Foreskin fibroblast (primary cell): ENCODE measurements at places on chromosomes 13 and 19.

DNA sequence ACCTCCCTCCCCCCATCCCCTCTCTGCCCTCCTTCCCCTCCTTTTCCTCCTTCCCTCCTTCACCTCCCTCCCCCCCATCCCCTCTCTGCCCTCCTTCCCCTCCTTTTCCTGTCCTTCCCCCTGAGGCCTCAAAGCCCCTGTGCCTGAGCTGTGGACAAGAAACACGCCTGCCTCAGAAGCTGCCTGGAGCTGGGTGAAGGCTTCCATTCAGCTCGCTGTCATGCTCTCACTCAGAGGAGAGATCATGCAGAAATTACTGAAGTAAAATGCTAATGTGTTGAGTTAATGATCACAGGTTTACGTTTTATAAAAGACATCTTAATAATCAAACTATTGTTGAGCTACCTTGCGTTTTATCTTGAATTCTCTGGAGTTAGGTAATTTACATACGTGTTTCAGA is 114.5 kb downstream of the ATP11A start:
- no peak for DNase-seq

GRCh38 chr19:40270362-40271089 is 14.6 kb downstream of the AKT2 start:
- DNase-seq = no peak

DNA sequence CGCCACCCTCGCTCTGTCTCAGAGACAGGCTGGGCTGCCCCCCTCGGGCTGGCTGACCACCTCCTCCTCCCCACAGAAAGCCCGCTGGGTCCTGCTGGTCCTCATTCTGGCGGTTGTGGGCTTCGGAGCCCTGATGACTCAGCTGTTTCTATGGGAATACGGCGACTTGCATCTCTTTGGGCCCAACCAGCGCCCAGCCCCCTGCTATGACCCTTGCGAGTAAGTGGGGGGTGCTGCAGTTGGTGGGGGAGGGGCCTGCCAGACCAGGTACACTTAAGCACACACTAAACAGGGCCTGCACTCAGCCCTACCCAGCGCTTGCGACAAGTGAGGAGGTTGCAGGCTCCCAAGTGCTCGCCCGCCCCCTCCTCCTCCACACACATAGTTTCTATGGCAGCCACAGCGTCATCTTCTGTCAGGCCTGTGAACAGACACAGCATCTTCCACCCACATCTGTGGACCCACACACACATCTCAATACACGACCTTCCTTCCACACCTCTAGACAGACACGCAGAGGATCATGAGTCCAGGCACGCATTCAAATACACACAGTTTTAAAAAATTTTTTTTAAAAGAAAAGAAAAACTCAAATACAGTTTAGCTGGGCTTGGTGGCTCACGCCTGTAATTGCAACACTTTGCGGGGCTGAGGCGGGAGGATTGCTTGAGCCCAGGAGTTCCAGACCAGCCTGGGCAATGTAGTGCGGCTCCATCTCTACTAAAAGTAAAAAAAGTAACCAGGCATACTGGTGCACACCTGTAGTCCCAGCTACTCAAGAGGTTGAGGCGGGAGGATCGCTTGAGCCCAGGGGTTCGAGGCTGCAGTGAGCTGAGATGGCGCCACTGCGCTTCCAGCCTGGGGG is 18.4 kb downstream of the PLD3 start:
- DNase-seq = no peak

GRCh38 chr13:36764536-36764935 is 54.5 kb upstream of the RFXAP start:
- DNase-seq = no peak

DNA sequence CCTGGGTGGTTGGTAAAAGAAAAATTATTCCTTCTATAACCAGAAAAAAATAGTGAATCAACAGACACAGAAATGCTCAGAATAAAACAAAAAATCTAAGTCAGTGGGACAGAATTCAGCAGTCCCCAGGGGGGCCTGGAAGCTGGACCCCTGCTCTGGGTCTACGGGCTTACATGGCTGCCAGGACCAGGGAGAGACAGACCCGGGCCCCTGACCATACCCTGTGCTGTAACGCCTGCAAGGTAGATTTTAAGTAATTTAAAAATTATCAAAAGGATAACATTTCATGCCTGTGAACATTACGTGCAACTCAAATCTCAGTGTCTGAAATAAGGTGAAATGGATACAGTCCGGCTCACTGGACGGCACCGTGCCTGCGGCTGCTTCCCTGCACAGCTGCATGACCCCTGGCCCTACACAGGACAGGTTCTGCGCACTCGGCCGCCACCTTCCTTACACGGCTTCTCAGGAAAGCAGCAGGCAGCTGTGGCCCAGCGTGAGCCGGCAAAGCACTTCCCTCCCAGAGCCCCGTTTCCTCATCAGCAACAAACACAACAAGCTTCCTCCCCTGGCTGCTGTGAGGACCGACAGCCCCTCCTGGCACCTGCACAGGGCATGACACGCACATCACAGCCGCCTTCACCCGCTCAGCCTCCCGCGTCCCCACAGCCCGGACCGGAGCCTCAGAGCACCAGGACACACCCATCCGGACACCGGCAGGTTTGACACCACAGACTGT is 22.2 kb downstream of the RASA3 start:
- DNase-seq = no peak

- peak; percentile 92 for DNase-seq
Observed at GRCh38 chr13:24220086-24220703, 59.7 kb downstream of the SPATA13 start.

- DNase-seq = no peak
Observed at GRCh38 chr19:17156947-17157302, 58.2 kb upstream of the USE1 start.

DNA sequence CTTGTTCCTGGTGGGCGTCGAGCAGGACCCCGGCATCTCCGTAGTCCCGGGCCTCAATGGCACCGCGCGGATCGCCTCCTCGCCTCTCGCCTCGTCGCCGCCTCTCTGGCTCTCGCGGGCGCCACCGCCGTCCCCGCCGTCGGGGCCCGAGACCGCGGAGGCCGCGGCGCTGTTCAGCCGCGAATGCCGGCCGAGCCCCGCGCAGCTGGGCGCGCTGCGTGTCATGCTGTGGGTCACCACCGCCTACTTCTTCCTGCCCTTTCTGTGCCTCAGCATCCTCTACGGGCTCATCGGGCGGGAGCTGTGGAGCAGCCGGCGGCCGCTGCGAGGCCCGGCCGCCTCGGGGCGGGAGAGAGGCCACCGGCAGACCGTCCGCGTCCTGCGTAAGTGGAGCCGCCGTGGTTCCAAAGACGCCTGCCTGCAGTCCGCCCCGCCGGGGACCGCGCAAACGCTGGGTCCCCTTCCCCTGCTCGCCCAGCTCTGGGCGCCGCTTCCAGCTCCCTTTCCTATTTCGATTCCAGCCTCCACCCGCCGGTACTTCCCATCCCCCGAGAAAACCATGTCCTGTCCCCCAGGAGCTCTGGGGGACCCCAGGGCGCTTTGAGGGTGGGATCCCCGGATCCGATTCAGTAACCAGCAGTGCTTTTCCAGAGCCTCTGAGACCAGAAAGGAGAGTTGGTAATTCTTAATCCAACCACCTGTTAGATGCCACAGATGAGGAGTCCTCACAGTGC is 885 bp downstream of the MLNR start:
- DNase-seq = peak; percentile 45

DNA sequence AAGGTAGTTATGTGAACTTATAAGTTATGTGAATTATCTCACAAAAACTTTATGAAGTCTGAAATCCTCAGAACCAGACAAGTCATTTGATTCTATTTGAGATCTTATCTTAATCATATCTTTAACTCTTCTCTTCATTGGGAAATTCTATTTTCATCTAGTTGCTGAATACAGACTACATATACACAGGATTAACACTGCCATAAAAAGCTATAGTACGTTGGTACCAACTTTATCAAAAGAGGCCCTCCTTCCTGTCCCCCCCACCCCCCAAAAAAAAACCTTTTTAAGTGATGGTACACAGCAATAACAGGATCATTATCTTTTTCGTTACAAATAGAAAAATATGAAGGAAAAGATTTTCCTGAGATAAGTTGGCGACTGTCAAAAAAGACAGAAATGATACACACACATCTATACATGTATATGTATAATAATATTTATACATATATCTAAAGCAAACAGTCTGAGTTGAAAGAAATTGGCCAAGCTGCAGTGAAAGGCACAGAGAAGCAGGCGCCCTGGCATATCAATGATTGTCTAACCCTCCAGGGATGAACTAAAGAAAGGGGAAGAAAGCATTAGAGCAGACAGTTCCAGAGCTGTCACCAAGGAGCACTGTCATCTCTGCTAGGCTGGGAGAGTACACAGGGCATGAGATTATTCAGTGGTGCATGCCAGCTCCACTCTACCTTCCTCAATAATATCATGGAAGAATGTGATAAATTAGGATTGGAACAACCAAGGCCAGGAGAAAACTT is 116.7 kb downstream of the KLF12 start:
- no peak for DNase-seq

GRCh38 chr13:110302997-110303396 is 4.0 kb downstream of the COL4A1 start:
- DNase-seq = no peak

DNA sequence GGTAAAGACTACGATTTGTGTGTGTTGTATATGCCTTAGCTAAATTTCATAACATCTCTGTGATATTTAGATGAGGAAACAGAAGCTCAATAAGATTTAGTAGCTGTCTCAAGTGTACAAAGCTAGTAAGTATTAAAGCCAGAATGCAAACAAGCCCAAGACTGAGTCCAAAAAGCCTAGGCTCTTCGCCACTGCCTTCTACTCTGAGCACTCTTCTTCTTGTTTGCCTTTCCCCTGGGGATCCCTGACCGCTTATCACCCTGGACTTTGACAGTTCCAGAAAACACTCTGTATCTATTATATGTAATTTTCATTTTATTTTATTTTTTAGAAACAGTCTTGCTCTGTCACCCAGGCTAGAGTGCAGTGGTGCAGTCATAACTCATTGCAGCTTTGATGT is 5.8 kb downstream of the TM9SF2 start:
- DNase-seq = no peak

- DNase-seq = no peak
Observed at GRCh38 chr13:71515744-71516038, 351.3 kb downstream of the DACH1 start.

GRCh38 chr19:11364935-11365334 is 9.5 kb upstream of the SWSAP1 start:
- DNase-seq = no peak

GRCh38 chr13:28574617-28575142 is 79.8 kb upstream of the FLT1 start:
- peak; percentile 94 for DNase-seq

DNA sequence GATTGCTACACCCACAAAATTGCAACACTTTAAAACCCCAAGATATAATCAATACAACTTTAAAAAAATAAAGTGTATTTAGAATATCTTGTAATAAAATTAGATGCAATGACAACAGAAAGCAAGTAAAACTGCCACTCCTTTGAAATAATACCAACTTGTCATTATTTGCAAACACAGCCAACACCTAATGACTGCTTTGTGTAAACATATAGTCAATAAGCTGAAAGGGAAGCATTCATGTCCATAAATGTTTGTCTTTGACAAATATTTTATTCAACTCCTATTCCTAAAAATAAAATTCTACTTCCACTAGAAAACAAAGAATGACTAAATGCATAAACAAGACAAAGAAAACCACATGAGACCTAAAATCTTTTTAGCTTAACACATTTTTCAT is 6.6 kb downstream of the SMAD9 start:
- DNase-seq = no peak

DNA sequence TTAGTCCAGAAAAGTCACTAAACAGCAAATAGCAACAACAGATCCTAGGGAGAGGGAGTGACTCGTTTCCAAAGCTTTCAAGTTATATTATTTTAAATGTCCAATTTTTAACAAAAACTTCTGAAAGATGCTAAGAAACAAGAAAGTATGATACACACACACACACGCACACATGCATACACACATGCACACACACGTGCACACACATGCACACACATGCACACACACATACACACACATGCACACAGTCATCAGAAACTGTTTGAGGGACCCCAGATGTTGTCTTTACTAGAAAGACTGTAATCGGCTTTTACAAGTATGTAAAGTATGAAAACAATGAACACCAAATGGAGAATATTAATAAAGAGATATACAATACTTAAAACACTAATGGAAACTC is 825.4 kb downstream of the UQCRFS1 start:
- no peak for DNase-seq

DNA sequence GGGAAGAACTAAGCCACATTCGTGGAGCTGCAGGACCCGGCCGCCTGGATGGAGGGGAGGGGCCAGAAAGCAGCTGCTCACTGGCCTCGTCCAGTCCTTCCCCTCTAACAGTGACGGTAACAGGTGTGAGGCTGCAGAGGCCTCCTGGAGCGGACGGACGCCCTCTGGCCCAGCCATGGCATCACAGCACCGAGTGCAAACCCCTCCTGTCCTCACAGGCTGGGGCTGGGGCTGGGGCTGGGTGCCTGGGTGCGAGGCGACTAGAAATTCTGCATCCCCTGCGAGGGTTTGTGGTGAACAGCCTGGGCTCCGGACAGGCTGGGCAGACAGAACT is 3.6 kb downstream of the MICOS13 start:
- DNase-seq = no peak

DNA sequence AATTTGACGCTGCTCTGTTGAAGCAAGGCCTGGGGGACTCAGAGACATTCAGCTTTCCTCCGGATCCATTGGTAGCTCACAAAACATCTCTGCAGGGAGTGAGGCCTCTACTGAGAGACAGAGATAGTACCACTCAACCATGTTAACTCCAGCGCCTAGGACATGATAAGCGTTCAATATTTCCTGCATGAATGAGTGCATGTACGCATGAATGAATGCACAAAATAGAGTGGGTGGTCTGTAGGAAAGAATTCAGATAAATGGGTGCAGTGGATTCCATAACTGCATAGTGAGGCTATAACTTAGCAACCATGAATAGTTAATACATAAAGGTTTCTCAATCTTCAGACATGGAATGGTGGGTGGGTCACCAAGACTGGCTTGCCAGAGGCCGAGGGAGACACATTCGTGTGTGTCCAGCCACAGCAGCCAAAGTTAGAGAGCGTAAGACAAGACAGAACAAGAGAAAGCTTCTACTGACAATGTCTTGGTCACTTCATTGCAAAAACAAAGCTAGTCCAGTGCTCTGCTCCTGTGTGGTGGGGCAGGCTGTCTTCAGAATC is 36.3 kb upstream of the RCBTB2 start:
- no peak for DNase-seq

GRCh38 chr19:43628646-43629326 is 9.4 kb upstream of the ZNF428 start:
- no peak for DNase-seq

- no peak for DNase-seq
Observed at GRCh38 chr13:113423520-113424163, 29.6 kb downstream of the ADPRHL1 start.
